ENCODE measurements at places on chromosomes 2 and 18. TPM values are rescaled to one million over a fixed set of nuclear protein-coding genes. Genes with fewer than 3 reads are reported as not detected.
A peak's percentile ranks its signal among the peaks of the same experiment; 100 is the strongest.

KDM3A gene
- 19.8 TPM for total RNA-seq

GRCh38 chr18:61831071-61831470, 61.7 kb downstream of the RNF152 start:
- DNase-seq, result no peak

TRIM54 gene
- 1.5 TPM for total RNA-seq

DNA sequence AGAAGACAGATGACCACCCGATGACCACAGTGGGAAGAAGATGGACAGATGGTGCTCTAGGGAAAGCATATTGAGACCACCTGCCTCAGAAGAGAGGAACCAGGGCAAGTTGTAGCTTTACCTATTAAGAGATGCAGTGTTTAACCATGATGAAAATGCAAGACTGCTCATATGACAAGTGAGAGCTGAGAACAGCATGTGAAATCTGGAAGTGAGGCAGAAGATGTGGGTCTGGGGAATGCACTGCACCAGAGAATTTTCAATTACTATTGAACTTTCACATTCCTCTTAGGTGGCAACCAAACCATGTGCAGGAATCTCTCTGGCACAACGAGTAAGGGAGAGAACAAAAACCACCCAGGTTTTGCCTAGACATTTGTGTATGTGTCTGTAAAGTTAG, 184.8 kb upstream of the CRIM1 start:
- DNase-seq, result no peak

DNA sequence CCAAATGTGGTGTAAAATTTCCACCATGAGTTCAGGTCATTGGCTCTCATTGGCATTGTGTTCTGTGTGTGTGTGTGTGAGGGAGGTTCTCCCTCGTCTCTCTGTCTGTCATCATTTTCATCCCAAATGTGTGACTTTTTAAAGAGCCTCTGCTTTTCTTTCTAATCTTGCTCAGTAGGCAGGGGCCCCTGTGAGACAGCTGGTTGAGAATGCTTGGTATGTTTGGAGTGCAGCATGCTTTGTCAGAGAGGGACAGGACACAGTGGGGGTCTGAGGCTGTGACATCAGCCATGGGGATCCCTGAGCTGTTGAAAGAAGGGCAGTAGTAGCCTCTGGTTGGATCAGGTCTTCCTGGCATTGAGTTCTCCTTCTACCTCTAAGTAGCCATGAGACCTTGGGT, 10.6 kb downstream of the PTPRM start:
- peak; percentile 55 for DNase-seq

DNA sequence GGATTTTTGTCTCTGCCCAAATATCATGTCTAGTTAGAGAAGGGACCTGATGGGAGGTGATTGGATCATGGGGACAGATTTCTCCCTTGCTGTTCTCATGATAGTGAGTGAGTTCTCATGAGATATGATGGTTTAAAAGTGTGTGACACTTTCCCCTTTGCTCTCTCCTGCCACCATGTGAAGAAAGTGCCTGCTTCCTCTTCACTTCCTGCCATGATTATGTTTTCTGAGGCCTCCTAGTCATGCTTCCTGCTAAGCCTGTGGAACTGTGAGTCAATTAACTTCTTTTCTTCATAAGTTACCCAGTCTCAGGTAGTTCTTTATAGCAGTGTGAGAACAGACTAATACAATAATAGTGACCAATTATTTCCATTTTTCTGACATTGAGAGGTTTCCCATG, 167.3 kb upstream of the CYRIA start:
- no peak for DNase-seq

DNA sequence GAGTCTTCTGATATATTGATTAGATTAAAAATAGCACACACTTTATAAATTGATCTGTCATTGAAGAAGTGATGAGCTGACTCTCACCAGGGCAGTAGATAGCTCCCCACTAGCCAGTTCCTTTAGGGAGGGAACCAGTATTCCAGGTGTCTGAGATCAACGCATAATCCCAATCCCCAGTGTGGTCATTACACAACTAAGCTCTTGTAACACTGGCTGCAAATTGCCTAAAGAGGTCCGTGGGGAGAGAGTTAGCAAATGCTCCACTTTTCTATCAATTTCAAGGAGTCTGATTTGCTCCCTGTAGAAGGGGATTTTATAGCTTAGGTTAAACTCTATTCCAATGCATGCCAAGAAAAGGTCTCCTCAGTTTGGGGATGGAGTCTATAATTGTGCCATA, 7.7 kb downstream of the SLC14A1 start:
- no peak for DNase-seq

LCT gene
- not detected for total RNA-seq

DNA sequence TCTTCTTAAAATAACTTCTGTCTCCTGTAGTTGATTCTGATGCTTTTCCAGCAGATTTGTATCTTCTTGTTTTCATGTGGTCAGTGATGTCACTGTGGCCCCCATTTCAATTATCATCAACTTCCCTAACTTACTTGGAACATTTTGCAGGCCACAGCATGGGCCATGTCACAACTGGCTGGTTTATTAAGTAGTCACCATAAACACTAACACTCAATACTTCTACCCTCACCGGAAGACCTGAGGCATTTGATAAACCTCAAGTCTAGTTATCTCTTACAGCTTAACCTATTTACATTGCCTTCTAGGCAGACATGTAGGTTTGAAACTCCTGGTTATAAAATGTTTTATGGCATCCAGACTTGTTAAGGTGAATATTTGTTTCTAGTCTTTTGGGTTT, 37.4 kb upstream of the PROKR1 start:
- no peak for DNase-seq

DNA sequence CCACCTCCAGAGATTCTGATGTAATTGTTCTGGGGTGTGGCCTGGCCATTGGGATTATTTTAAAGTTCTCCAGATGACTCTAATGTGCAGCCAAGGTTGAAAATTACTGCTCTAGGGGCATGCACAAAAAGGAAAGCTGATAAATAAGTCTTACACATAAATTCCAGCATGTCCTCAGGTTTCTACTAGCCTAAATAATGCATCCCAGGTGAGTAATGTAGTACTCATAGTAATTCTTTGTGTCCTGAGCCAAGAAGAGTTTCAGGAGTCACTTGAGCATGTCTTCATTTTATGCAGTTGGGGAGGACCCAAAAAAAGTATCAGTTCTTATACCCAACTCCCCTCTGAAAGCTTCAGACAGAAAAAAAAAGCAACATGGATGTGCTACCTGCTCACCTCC, 130.1 kb upstream of the SP5 start:
- DNase-seq, result no peak

DNA sequence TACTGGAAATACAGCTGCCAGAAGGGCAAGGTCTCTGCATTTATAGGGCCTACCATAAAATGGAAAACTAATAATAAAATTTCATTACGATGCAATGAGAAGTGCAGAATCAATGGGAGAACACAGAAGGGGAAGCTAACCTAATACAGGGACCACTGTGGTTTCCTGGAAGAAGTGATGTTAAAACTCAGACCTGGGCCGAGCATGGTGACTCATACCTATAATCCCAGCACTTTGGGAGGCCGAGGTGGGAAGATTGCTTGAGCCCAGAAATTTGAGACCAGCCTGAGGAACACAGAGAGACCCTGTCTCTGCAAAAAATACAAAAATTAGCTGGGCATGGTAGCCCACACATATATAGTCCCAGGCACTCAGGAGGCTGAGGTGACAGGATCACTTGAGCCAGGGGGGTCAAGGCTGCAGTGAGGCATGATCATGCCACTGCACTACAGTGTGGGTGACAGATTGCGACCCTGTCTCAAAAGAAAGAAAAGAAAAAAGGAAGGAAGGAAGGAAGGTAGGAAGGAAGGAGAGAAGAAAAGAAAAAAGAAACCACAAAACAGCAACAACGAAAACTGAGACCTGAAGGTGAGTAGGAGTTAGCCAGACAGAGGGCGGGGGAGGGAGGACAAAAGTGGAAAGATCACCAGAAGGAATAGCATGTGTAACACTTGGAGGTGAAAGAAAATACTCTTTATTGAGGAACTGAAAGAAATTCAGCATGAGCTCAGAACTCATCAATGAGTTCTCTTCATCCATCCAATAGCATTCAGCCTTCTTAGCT, 58.3 kb upstream of the DTNA start:
- DNase-seq, result no peak

- DNase-seq, result no peak
Measured at GRCh38 chr18:46891742-46892214, 25.5 kb downstream of the PIAS2 start.

DNA sequence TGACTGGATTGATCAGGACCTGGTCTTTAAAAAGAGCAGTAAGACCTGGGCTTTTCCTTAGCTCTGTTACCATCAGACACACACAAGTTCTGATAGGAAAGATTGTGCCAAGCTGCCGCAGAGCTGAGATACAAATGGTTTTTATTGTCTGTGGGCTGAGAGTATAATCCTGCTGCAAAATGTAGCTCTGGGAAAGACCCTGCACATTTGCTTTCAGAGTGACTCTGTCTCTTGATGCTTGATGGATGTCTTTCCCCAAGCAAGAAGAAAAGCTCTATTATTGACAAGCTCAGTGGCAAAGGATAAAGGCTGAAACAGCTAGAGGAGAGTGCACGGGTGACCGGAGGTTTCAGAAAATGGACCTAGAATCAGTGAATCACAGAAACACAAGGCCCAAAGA, 95.3 kb upstream of the PARD3B start:
- DNase-seq, result no peak

GRCh38 chr2:148948868-148949267, 73.8 kb downstream of the KIF5C start:
- DNase-seq, result no peak

- no peak for DNase-seq
Measured at GRCh38 chr2:197138506-197138905, 172.1 kb downstream of the ANKRD44 start.

HJURP gene
- total RNA-seq, result 56.9 TPM

DNA sequence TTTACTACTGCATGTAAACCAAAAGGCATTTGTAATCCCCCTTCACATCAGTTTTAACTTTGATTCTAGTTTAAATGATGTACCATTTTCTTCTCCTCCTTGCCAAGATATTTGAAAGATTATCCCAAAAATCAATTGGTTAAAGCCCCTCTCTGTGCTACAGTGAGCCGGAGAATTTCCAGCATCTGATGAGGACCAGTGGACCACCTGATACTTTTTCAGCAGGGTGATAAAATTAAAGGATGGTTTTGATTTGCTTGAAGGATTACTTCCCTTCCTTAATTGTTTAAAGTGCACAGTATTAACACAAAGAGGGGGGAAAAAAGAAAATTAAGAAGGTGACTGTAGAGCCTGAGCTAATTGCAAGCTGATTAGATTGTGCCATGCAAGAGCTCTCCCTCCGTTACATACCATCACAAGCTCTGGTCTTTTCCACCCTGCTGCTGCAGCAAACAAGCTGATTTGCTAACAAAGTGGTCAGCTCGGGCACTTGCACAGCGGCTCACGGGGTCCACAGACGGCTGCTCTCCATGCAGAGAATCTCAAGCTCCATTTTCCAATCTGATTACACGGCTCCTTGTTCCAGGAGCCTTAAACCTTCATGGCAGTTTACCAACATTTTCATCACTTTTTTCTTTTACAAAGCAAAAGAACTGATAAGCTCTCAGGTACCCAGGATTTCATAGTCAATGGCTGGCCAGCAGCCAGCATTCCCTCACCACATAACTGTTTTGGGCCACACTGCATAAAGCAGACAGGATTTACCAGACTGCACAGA, 22.1 kb downstream of the FIGN start:
- DNase-seq, result no peak

GRCh38 chr2:152234277-152234676, 58.7 kb upstream of the STAM2 start:
- DNase-seq, result no peak

GRCh38 chr18:25067275-25068025, 284.5 kb downstream of the ZNF521 start:
- no peak for DNase-seq

DNA sequence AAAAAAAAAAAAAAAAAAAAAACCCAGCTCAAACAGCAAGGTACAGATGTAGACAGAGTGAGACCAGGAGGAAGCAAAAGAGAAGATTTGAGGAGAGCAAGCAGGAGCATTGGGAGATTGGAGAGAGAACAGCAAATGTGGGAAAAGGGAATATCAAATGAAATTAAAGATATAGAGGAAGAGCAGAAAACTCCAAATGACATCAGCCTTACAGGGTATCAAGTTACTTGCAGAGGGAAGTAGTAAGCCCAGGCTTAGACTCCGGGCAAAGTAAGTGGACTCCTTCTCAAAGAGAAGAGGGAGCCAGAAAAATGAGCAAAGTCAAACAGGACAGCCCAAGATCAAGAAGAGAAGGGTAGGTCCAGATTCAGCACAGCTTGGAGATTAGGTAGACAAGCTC, 93.3 kb upstream of the PPP1CB start:
- DNase-seq, result no peak

DNA sequence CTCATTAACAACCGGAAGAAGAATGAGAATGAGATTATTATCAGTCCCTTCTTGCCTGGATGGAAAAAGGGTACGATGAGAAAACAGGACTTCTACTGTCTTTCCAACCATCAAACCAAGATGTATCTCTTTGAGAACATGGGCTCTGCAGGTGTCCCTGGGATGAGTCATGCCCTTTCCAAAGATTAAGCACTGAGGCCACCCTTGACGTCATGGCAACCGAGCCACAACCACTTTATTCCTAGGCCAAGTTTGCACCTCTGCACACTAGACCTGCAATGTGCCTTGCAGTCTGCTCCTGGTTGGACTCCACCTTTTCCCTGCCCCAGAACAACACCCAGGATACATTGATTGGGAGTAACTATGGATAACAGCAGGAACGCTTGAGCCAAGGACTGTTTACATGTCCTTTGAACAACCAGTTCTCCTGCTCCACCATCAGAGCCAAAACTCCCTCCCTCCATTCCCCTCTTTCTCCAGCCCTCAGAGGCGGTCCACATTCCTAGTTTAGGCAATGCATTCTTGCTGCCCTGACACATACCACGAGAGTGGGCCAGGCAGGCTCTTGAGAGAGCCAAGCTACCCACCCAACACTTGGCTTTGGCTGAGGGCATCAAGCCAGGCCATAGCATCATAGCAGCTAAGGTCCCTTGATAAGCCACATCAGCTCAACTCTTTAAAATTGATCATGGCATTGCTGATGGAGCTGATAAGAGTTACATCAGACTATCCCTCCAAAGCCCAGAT, 310.7 kb downstream of the TNS1 start:
- no peak for DNase-seq

FKBP1B gene
- 20.6 TPM for total RNA-seq

DNA sequence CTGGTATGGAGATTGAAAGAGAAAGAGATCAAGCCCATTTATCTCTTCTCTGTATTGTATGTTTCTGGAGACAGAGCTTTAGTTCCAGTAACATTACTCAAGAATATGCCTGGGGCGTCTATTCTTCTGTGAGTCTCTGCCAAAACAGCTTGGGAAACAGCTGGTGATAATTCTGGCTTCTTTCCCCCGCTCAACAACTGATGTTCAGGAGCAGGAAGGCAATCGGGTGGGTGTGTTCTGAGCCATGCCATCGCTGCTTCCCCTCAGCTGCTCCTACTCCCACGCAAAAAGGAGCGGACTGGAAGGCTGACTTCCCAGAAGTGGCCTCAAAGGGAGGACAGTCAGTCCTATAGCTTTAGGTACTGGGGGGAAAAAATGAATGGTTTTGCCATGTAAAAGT, 695.1 kb downstream of the PLCL1 start:
- no peak for DNase-seq

COL5A2 gene
- 32.7 TPM for total RNA-seq

- no peak for DNase-seq
Measured at GRCh38 chr18:8643326-8643878, 34.2 kb downstream of the RAB12 start.

PKDCC gene
- total RNA-seq, result 51.1 TPM

EVA1A gene
- 67.0 TPM for total RNA-seq

ZNF513 gene
- 5.6 TPM for total RNA-seq

Data from epithelial cell of proximal tubule (primary cell).